Immature natural killer cell (primary cell): ENCODE measurements at places on chromosomes 5 and 9.

DNA sequence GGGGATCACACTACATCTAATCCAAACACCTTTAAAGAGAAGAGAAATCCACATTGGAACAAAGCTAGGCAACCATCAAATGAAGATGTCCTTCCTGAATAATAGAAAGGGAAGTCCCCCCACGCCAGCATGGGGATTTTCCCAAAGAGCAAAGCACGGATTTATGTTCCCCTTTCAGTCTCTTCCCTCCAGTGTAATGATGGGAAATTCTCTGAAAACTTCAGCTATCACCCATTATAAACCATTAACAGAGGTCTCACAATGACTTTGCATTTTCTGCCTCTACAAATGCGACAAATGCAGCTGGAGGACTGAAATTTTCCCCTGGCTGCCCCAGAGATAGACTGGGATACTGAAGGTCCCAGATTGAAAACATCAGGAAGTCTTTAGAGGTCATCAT is 368.7 kb downstream of the EFNA5 start:
- no peak for DNase-seq

- DNase-seq = no peak
These were observed 276.0 kb upstream of the DAP start for GRCh38 chr5:11037080-11037479.

DNA sequence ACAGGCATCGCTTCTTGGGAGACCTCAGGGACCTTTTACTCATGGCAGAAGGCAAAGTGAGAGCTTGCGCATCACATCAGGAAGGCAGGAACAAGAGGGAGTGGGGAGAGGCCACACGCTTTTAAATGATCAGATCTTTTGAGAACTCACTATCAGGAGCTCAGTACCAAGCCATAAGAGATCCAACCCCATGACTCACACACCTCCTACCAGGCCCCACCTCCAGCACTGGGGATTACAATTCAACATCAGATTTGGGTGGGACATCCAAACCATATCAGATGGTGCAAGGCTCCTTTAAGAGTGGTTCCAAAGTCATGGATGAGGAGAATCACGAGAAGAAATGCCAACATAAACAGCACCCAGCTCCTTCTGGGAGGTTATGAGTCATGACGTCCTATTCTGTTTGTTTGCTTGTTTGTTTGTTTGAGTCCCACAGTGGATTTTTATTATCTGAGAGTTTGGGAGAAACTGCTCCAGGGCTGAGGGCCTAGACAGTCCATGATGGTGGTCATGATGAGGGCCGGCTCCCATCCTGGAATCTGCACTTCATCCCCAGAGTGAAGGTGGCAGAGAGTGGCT is 453.5 kb downstream of the GADD45G start:
- DNase-seq = no peak

DNA sequence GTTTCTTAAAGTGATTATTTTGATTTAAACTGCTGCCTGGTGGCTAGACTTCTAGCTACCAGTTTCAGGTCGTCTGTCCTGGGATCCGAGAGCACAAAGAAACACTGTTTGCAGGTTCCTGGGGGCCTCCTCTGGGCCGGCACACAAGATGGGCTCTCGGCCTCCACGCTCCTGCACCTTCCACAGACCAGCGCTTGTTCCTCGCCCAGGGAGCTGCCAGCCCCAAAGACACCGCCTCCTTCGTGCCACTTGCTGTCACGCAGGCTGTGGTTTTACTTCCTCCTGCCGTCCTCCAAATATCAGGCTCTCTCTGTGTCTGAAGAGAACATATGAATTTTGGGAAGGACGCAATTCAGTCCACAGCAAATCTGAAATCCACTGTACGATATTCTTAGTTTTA is 105.8 kb downstream of the ROR2 start:
- no peak for DNase-seq

DNA sequence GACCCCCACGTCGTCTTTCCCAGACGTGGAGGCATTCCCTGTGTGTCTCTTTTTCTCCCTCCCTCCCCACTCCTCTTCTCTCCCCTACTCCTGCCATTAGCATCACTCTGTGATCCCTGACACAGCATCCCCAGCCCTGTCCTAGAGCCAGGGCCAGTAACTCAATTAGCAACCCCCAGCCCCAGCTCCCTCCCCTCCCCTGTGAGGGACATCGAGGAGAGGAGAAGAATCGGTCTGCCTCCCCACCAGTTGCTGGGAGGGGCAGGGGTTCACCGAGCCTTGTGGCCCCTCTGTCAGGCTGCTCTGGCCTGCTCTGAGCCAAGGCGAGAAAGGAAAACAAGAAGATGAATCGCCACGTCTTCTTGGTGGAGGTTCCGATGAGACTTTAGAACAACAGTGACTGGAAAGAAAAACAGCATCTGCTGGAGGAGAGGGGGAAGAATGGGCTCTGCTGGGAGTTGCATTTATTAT is 123.1 kb downstream of the PAPPA start:
- no peak for DNase-seq

- peak; percentile 30 for DNase-seq
These were observed 2.1 kb downstream of the CFAP77 start for GRCh38 chr9:132412089-132412488.

DNA sequence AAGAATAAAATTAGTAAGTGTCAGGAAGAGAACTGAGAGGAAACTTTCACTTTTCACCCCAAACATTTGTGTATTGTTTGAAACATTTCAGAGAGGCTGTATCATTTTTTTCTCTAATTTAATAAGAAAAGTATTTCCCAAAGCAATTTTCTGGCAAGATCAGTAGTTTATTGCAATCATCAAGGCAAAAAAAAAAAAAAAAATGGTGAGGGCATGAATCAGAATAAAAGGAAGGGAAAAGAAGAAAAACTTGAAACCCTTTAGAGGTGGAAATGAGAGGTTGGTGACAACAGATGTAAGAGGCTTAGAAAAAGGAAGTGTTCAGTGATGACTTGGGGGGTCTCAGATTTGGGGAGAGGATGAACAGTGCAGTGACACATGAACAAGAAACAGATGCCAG is 13.3 kb downstream of the SHC3 start:
- DNase-seq = no peak

- no peak for DNase-seq
These were observed 80.3 kb upstream of the PHYKPL start for GRCh38 chr5:178312880-178313282.

DNA sequence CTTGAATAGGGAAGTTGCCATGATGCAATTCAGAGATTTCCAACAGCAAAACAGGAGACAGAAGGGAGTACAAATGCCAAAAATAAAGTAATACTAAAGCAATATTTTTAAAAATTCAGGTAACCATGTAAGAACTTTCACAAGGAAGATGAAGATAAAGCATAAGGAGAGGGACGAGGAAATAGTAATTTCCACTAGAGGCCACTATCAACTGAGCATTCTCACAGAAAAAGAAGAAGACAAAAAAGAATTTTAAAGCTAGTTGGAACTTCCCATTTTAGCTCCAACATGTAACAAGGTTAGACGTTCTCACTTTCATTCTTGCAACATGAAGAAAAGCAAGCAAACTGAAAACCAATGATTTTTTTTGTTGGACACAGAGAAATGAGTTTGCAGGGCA is 779.9 kb upstream of the CDH6 start:
- no peak for DNase-seq

- DNase-seq = no peak
These were observed 26.3 kb upstream of the GABRP start for GRCh38 chr5:170757182-170757601.

DNA sequence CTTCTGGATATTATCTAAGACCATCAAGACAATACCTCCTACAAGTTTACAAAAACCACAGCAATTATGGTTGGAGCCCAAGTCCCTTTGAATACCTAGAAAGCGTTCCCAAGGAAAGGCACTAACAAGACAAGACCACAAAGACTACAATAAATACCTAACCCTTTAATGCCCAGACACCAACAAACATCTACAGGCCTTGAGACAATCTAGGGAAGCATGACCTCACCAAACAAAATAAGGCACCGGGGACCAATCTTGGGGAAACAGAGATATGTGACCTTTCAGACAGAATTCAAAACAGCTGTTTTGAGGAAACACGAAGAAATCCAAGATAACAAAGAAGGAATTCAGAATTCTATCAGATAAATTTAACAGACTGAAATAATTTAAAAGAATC is 37.8 kb downstream of the OXCT1 start:
- no peak for DNase-seq

- DNase-seq = no peak
These were observed 440.7 kb downstream of the TAF11L14 start for GRCh38 chr5:18074961-18075360.

GRCh38 chr9:93304574-93305496 is 120.9 kb downstream of the WNK2 start:
- no peak for DNase-seq

DNA sequence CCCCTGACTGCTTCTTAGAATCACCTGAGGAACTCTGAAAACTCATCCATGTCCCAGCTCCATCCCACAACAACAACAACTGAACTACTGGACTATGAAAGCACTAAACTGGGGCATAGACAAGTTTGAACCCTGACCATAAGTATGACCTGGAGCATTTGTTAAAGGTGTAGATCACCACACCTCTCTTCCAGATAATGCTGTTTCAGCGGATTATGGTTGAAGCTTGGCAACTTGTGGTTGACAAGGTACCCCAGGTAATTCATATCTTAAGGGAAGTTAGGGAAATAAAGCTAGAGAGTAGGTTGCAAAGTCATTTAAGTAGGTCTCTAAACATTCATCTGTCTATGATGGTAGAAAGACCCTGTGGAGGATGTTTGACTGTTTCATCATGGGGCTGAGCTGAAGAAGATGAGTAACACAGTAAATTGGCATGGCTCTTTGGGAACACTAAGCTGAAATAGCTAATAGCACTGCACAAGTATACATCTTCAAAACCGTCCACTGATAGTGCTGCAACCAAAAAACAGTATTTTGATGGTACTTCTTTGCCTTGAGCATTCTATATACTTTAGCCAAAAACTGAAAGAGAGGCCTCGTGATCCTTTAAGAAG is 80.2 kb downstream of the TMEM174 start:
- DNase-seq = no peak

DNA sequence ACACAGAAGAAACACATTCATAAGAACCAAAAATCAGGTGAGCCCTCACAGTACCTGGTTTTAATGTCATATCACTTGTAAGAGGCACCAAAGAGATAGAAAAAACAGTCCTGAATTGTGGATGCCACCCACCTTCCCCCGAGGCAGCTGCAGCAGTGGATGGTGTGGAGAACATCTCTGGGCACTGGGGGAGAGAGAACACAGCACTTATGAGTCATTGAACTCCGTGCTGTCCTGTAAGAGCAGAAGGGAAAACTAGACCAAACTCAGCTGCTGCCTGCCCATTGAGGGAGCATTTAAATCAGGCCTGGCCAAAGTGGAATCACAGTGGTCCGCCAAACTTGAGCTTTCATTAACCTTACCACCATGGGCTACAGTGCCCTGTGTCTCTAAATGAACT is 296.2 kb downstream of the SPATA31D1 start:
- DNase-seq = no peak

DNA sequence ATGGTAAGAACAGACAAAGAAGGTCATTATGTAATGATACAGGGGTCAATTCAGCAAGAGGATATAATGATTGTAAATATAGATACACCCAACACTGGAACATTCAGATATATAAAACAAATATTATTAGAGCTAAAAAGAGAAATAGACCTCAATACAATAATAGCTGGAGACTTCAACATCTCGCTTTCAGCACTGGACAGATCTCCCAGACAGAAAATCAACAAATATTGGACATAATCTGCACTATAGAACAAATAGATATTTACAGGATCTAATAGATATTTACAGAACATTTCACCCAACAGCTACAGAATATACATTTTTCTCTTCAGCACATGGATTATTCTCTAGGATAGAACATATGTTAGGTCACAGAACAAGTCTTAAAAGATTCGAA is 190.6 kb upstream of the RFX3 start:
- no peak for DNase-seq

GRCh38 chr5:67306965-67307607 is 110.5 kb upstream of the CD180 start:
- DNase-seq = no peak

GRCh38 chr9:89676281-89676680 is 71.5 kb downstream of the GADD45G start:
- no peak for DNase-seq

- no peak for DNase-seq
These were observed 41.6 kb upstream of the PPP2CA start for GRCh38 chr5:134267366-134268018.

DNA sequence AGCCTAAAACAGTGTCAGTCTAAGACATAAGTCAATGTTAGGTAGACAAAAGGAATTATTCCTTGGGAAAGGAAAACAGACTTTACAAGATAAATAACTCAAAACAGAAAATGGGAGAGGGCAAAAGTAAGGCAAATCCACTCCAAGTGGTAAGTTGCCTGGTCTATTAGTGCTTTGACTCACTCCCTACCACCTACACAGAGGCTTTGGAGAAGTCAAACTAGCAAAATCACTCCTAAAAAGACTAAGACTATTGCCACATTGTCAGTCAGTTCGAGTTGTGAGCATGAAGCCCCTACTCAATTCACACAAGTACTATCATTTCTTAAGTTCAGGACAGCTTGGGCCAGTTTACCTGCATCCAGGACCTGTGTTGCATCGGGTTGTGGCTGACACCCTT is 5.2 kb upstream of the ZBTB6 start:
- DNase-seq = no peak
